Activated T-cell treated with anti-CD3 and anti-CD28 coated beads, Interleukin-2, amount 50 U/mL, for 48 hours (primary cell): ENCODE measurements at places on chromosomes 2 and 18.

DNA sequence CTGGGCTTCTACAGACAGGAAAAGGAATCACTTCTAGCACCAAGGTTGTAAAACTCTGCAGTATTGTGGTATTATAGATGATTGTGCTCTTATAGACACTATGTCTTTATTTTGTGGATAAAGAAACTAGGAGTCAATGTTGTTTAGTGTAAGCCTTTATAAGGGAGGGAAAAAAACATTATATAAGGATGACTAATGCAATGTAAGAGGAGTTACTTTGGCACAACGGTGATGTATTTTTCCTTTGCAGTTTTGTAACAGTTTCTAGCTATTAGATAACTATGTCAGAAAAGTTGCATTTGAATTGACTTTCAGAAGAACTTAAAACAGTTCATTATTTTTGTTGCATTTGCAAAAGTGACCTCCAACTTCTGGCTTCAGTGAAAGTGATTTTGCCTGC is 545.4 kb downstream of the CCDC85A start:
- DNase-seq: no peak

DNA sequence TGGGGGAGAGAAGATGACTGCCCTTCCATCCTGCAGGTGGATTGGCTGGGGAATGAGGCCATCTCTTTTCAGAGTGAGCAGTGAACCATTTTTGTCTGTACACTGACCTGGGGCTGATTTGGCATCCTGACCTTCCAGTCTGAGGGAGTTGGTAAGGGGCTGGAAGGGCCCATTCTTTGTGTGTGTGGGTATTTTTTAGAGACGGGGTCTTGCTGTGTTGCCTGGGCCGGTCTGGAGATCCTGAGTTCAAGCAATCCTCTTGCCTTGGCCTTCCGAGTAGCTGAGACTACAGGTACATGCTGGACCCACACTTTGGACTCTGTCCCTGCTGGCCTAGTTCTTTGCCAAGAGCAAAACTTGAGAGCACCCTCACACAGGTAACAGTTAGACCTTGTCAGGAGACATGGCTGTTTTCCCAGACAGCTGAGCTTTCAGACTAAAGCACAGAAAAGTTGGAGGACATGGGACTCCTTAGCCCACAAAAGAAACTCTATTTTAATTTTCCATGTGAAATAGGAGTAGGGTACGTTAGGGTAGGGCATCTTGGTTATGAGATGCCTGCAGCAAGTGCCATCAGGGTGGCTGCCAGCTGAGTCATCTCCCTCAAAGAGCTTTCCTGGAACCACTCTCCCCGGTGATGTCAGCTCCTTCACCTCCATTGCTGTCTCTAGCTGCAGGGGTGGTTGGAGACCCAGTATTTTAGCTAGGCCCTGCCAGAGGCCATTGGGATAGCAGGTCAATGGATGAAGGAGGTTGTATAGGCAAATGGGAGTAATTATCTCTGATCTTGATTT is 60.7 kb downstream of the DGKD start:
- peak; percentile 59 for DNase-seq

DNA sequence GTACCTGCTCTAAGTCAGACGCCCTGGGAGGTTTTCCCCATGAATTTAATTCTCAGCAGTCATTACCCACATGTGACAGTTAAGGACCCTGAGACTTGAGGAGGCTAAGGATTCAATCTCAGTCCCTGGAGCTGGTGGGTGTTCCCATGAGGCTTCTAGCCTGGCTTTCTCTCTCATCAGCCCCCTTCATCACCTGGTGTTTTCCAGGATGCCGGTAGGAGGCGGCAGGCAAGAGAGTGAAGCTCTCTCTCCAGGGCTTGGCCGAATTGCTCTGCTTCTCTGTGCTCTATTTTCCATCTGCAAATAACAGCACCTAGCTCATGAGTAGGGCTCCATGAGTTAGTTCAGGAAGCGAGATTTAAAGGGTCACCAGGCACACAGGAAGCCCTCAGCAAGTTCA is 241.9 kb downstream of the PTPRM start:
- DNase-seq: no peak

DNA sequence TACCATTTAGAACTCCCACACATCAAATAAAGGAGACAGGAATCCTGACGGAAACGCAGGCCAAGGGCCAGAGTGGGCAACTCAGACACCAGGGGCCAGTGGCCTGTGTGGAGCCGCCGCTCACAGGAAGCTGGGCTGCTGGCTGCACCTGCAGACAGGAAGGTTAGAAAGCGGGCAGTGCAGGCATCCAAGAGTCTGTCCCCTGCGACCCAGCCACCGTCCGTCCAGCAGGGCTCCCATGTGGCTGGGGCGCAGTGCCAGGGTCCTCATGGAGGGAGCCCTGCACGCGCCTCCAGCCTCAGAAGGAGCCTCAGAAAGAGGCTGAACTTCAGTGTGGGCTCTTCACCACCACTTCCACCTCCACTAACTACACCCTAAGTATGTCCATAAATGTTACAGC is 2.5 kb upstream of the ANO7 start:
- DNase-seq: no peak

GRCh38 chr2:236574424-236575145 is 5.0 kb downstream of the ACKR3 start:
- DNase-seq: no peak

DNA sequence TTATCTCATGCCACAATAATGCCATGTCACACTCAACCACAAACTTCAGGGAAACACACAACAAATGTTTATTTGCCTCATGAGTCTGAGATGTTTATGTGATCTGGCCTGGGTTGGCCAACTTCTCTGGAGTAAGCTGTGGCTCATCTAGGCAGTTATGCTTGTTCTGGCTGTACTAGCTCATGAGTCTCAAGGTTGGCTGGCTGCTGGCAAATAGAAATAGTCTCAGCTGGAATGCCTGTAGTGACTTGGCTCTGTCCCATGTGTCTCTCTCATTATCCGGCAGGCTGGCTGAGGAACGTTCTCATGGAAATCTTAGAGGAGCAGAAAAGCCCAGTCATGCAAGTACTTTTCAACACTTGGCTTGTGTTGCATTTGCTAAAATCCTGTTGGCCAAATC is 234.9 kb upstream of the CDH2 start:
- DNase-seq: no peak

GRCh38 chr2:26224095-26224494 is 20.3 kb downstream of the HADHA start:
- no peak for DNase-seq

DNA sequence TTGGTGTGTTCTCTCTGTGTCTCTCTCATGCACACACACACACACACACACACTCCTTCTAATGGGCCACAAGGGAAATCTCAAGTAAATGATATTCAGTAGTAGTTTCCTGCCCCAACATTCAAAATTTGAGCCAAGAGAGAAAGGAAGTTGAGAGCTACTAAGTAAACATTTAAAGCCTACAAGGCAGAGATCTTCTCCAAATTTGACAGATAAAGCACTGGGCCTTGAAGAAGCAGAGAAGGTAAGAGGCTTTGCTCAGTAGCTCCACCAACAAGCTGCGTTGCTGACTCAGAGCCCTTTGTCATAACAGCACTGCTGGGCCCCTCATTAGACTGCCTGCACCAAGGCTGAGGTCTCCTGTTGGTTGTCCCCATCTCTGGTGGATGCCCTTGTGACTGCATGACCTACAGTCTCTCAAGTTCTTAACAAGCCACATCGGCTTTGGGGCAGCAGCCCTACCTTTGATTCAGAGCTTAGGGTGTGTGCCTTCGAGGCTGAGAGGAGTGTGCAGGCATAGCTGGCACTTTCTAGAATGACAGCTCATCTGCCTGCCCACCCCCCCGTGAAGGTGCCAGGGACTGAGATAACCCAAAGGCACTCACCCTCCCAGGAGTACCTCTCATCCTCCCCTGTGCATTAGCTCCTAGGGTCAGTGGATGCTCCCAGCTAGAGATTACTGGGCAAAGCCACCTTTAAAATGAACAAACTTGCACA is 32.3 kb upstream of the NEB start:
- peak; percentile 53 for DNase-seq

- no peak for DNase-seq
These were observed 49.8 kb upstream of the CABYR start for GRCh38 chr18:24089076-24089475.

DNA sequence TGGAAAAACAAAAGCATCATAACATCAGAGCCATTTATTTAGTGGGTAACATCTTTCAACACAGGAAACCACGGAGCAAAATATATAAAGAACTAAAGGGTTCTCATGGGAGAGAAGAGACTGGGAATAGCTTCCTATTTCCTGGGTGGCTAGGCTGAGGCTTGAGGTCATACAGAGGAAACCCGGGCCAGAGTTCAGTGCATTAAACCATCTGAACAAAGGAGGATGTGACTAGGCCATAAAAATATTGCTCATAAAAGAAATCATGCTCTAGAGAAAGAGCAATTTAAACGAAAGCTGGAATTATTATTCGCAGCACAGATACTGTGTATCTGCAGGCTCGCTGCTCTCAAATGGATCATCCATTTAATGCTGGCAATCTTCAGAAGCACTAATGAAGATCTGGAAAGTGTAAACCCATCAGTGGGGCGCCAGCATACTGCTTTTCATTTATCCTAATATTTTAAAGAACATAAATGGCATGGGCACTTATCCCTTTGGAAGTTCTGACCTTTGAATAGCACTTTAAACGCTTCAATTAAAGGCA is 83.3 kb downstream of the GALNT14 start:
- DNase-seq: no peak

GRCh38 chr18:79806976-79807841 is 9.5 kb downstream of the KCNG2 start:
- no peak for DNase-seq

GRCh38 chr2:119753041-119753929 is 6.4 kb upstream of the PTPN4 start:
- no peak for DNase-seq

GRCh38 chr18:36157441-36157840 is 27.7 kb downstream of the ELP2 start:
- DNase-seq: no peak

GRCh38 chr2:86480105-86480504 is 38.9 kb downstream of the KDM3A start:
- no peak for DNase-seq

DNA sequence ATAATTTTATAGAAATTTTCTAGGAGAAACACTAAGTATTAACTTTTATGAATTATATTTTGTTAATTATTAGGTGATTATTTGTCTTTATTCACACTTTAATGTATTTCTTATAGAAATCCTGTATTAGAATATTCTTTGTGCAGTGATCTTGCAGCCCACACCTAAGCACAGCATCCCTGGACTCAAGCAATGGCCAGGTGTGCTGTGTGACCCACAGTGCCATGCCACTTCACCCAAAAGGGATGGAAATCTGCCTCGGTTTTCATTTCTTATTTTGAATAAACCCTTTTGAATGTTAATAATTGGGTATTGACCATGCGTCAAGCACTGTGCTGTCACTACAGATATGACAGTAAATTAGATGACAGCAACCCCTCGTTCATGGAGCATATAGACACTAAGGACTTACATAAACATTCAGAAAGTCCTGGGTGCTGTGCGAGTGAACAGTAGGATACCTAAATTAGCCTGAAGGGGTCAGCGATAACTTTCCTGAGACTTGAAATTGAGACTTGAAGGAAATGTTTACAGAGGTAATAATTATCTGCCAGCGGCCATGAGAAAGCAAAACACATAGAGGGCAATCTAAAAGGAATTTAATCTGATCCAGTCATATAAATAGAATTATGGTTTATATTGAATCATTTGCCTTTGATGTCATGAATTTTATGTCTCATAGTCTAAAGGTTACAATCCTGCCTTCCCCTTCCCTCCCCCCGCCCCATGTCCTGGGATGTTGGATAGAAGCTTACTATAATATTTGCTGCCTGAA is 52.7 kb upstream of the CALCRL start:
- DNase-seq: no peak

DNA sequence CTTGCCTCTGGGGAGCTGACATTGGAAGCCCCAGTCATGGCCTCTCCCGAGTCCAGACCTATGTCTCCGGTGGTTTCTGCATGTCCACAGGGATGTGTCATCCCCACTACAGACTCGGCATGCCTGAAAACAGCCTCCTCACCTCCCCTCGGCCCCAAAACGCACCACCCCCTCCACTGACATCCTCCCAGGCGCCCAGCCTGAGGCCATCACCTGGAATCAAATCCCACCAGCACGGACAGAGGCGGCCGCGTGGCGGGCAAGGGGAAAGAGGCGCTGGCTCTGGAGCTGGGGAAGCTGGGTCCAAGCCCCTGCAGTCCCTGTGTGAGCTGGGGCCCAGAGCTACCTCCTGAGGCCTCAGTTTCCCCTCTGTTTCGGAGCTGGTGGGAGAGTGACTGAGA is 69.9 kb upstream of the SMAD7 start:
- no peak for DNase-seq

DNA sequence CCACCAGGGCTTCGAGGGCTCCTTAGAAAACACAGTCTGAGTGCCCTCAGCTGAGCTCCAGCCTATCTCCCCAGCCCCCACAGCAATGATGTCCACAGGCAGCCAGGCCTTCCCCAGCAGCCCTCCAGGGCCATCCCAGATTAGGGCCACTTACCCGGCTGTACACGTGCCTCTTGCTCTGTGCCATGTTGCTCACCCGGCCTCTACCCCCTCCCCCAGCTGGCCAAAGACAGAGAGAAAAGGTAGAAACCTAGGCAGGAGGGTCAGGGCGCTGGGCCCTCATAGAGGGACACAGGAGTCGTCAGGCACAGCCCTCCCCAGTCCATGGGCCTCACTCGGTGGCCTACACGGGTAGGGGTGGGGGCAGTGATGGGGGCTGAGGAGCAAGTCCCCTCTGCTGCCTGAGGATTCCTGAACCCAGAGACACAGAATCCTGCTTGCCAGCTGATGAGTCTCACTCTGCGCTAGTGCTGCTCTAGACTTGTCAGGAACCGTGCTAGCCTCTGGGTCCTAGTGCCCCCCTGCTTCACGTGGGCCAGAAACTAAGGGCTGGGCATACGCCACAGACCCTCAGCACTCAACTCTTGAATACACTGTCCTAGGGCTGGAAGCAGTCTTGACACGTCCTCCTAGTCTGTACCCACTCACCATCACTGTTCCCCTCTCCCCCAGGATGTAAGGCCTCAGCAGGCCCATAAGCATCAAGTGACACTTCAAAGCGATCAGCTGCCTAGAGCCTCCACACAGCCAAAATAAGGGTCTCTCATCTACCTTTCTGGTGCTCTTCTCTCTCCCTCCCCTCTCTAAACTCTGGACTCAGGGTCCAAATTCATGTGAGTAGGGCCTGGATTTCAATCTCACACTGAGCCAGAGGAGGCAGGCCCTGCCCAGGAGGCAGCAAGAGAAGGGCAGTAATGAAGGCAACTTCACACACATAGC is at the start of gene DCTN1:
TSS of gene DCTN1 (minus strand) at position 461 of the 939 bp plus-strand sequence. CDS start at position 187, 274 bp downstream.
- DNase-seq: no peak

- DNase-seq: peak; percentile 45
These were observed 2.5 kb upstream of the MREG start for GRCh38 chr2:216015722-216016464.
